K562 (cell line): ENCODE measurements at places on chromosomes 16 and 17. TPM values are rescaled to one million over a fixed set of nuclear protein-coding genes. Genes with fewer than 3 reads are reported as not detected.

The CSH1 gene
- total RNA-seq, result not detected in 2 replicates

DNA sequence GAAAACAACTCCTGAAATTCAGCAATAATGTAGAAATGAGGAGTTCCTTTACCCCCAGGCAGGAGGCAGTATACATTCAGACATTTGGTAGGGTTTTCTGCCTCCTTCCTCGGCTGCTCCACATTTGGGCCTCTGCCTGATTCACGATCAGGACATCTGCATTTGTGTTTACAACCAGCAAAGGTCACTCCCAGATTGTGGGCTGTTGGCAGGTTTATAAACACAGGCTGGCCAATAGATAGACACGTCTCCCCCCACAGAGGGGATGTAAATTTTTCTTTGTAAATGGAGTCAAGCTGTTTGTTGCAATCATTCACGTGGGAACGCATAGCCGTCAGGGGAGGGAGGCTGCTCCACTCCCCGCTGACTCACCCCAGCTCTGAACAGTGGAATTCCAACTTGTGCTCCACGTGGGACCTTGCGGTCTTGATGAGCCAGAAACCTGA, 252.1 kb upstream of the N4BP1 start:
- DNase-seq, result peak; percentile 14

DNA sequence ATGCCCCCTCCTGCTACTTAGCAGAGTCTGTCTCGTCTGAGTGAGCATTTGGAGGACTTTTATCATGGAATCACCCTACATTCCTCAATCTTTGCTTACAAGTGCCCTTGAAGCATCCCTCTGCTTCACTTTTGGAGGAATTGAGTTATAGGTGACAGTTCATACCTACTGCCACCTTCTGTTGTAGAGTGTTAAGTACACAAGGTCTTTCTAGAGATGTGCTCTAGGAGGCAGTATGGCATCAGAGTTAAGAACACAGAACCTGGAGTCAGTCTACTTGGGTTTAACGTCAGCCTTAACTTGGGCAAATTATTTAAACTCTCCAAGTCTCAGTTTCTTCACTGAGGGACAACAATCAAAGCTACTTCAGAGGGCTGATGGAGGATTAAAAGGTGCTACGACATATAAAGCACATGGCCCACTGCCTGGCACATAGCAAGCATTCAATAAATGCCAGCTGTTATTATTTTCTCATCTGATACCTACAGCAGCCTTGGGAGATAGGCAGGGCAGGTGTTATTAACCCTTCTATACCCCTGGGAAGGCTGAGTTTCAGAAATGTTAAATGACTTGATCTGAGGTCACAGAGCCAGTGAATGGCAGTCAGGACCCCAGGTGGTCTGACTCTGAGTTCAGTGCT, 62.2 kb downstream of the UTP18 start:
- peak; percentile 39 for DNase-seq

GRCh38 chr16:2686912-2687507, 4.7 kb downstream of the KCTD5 start:
- peak; percentile 9 for DNase-seq

- no peak for DNase-seq
Measured at GRCh38 chr17:29342158-29342765, 47.9 kb upstream of the TAOK1 start.

- DNase-seq, result no peak
Measured at GRCh38 chr16:53821957-53822625, 118.1 kb downstream of the FTO start.

The GAS2L2 gene
- total RNA-seq, result not detected in 2 replicates

- DNase-seq, result no peak
Measured at GRCh38 chr17:76716839-76717215, 6.1 kb upstream of the MXRA7 start.

- DNase-seq, result no peak
Measured at GRCh38 chr16:11909653-11910545, 5.9 kb downstream of the GSPT1 start.

DNA sequence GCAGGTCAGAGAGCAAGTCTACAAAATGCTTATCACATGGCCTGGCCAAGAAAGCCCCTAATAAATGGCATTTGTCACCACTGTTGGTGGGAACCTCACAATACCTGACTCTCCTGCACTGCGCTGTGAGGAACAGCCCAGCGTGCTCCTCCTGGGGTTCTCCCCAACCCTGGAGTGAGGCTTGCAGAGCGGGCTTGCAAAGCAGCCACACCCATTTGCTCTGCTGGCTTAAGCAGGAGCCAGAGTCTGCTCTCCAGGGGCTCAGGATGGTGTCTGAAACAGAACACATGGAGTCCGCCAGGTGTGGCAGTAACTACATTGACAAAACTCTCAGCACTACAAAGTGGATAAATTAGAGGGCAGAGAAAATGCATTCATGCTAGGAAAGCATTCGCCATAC, 331.0 kb upstream of the CCL2 start:
- DNase-seq, result peak; percentile 64

DNA sequence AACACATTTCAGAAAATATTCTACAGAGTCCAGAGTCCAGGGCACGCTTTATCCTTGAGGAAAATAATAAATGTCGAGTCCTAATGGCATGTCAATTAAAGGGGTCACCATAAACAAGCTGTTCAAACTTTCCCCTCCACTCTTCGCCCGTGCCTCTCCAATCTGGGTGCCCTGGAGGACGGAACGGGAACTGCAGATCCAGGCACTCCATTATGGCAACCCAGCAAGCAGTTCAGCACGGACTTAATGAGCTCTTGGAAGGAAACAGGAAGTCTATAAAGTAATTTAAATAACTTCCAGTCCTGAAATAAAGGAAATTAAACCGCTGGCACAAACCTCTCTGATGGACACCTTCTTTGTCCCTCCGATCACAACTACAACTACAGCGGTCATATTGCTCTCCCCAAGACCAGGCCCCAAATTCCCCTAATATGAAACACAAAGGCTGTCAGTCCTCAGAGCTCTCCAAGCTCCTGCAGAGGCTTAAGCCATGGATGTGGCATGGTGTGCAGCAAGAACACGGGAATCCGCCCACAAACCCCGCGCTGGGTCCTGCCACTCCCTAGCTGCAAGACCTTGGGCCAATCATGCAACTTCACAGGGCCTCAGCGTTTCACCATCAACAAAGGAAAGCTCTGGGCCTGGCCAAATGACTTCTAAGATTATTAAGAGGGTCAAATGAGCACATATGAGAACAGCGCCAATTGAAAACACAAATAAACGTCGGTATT, 52.6 kb downstream of the ZFHX3 start:
- peak; percentile 66 for DNase-seq

DNA sequence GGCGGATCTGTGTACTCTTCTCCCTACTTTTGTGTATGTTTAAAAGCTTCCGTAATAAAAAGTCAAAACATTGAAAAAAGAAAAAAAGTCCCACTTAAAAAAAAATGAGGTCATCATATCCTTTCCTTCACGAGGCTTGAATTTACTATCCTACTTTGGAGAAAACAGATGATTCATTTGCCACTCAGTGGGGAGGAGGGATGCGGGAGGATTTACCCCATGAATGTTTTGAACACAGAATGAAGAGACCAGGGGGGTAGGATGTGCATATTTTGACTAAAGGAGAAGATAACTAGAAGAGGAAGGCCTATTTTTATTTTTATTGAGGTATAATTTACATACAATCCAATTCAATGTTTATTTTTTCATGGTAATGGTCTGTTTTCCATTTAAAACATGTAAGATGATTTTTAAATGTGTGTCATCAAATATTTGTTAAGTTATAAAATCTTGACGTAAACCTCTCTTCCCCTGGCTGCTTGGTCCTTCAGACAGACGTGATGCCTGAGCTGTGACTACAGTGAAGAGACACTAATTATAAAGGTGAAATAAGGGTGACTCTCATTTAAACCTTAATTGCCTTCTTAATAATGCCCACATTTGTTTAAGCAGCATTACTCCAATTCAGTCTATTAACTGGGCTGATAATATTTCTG, 135.4 kb upstream of the AXIN2 start:
- DNase-seq, result no peak

The CCDC78 gene
- 13.4 and 14.4 TPM in 2 replicates for total RNA-seq
